Activated CD4-positive, alpha-beta T cell treated with anti-CD3 and anti-CD28 coated beads for 36 hours (primary cell): ENCODE measurements at places on chromosomes 5 and 9.

DNA sequence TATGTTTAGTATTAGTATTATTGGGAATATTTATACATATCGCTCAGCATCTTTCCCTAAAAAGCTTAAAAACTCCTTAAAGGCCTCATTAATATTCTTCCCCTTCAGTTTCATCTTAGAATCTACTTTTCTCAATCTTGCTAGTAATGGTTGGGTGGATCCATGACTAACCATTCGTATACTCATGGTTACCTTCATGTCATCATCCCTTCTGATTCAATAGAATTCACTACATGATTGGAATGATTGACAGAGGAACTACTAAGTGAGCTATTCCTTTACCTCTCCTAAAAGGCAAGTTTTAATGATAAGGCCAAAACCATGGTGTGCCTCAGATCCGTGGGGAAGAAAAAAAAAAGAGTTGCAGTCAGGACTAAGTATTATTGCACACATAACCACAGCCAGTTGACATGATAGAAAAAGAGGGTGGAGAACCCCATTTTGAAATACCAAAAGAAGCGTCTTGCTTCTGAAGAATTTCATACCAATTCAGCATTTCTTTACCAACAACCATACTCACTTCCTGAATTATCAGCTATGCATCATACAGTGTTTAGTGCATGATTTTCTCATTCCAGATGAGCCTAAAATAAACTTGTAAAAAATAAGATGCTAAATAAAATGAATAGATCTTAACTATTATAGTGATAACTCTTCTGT is 624.6 kb downstream of the PDE4D start:
- no peak for DNase-seq

DNA sequence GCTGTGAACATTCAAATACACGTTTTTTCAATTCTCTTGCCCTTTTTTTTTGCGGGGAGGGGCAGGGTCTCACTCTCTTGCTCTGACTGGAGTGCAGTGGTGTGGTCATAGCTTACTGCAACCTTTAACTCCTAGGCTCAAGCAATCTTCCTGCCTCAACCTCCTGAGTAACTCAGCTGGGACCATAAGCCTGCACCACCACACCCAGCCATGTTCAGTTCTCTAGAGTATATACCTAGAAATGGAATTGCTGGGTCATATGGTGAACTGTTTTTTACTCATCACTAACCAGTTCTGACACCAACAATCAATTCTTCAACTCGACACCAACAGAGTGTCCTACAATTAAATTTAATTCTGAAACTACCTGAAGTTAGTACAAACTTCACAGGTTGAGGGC is 85.5 kb upstream of the ZNF169 start:
- DNase-seq = peak; percentile 70

- no peak for DNase-seq
These were observed 86.0 kb upstream of the NR5A1 start for GRCh38 chr9:124593200-124593599.

- DNase-seq = no peak
These were observed 218.7 kb downstream of the GLIS3 start for GRCh38 chr9:4080921-4081895.
